NCI-H82 (cell line): ENCODE measurements at places on chromosomes 1 and 21.
A peak's percentile ranks its signal among the peaks of the same experiment; 100 is the strongest.

GRCh38 chr1:55618199-55618598 is 403.0 kb upstream of the USP24 start:
- no peak for DNase-seq

DNA sequence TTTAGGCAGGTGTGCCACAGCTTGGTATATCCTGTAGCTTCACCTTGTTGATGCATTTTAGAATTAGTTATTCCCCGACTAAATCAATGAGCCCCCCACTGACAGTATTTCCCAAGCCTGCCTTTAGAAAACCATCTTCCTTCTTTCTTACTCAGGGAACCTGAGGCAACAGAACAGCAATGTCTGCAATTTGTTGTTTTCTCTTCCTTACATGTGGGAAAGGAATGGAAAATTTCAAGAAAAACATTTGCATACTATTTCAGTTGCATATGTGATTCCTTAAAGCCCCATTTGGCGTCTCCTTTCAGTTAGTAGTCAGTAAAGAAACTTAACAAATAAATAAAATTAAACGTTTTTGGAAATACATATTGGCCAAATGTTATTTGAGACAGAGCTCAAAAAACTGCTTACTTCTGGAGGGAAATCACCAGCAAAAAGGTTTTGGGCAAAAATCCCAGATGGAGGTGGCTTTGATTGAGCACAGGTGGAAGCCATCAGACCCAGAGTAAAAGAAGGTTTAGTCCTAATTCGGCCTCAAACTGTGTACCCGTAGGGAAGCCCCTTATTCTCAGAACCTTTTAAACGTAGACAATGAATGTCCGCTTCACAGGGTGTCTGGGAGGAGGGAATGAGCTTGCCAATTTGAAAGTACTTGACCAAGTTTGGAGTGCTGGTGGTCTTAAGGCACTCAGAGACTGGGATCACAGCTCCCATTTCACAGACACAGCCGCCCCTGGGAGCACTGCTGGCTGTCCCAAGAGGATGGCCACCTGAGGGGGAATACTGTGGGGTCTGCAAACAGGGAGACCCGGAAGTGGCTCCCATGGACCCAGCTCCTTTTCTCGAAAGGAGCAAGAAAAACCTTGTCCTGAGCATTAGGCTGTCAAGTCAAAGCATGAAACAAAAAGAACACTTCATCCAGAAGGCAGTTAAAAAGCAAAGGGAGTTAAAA is 9.4 kb downstream of the LHX4 start:
- DNase-seq, result no peak

- peak; percentile 84 for DNase-seq
Measured at GRCh38 chr1:159821171-159821867, 5.4 kb upstream of the SLAMF8 start.

DNA sequence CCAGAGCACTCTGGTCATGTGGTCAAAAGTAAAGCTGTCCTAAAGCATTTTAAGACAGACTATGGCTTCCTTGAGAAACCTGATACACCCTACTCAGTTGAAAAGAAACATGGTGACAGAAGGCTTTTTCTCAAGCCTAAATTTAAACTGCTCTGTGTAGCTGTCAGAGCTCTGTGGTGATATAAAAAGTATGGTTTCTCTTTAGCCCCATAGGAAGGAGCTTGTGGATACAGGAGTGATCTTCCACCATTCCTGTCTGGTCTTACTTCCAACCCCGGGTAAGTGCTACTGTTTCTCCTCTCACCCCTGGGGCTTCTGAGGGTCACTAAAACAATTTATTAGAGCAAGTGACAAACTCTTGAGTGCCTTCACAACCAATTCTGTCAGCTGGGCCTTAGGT is 8.5 kb downstream of the TP53BP2 start:
- DNase-seq, result peak; percentile 49

DNA sequence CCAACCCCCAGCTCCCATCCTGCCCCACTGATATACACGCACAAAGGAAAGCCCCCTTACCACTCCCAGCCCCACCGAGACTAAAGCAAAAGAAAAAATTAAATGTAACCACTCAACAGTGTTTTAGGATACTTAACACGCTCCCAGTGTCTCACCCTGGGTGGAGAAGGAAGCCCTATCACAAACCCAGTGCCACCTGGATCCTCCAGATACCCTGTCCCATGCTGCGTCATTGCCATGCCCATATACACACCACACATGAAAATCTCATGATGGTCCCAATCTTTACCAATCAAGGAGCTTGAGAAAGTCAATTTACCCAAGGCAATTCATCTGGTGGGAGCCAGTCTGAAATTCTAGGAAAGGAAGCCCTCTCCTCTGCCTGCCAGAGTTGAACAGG is 11.2 kb downstream of the KIAA1614 start:
- DNase-seq, result no peak

DNA sequence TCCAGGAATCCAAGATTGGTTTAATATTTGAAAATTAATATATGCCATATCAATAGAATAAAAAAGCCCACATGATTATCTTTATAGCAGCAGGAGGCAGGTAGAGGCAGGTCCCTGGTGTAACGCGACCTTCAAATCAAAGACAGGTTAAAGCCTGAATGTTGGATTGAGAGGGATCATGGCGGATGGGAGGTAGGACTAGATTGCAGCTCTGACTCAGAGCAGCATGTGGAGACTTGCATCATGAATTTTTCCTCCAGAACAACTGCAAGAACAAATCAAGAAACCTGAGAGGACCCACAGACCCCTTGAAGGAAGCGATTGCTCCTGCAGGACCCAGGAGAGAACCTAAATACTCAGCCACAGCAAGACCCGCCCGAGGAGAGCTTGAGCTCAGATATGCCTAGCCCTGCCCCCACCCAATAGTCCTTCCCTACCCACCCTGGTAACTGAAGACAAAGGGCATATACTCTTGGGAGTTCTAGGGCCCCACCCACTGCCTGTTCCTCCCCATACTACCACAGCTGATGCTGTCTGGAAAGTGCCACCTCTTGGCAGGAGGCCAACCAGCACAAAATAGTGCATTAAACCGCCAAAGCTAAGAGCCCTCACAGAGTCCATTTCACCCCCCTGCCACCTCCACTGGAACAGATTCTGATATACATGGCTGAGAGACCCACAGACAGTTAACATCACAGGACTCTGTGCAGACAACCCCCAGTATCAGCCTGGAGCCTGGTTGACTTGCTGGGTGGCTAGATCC is 19.5 kb downstream of the S100B start:
- DNase-seq, result peak; percentile 46

GRCh38 chr1:230366504-230366915 is 59.6 kb downstream of the PGBD5 start:
- peak; percentile 90 for DNase-seq

DNA sequence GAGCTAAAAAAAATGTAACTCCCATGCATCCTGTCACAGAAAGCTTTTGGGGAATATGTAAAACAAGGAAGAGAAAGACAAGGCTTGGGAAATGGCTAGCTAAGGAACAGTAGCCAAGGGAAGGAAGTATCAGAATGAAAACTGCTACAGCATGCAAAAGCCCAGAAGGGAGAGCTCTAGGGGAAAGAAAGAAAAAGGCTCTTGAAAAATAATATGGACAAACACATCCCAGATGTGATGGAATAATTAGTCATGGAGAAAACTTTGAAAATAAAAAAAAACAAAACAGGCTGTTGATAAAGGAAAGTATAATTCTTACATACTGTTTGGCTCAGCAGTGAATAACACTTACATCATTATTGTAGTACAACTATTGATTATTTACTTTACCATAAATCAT is 47.9 kb upstream of the VCAM1 start:
- DNase-seq, result no peak

GRCh38 chr1:24315391-24315790 is 3.8 kb upstream of the GRHL3 start:
- no peak for DNase-seq

DNA sequence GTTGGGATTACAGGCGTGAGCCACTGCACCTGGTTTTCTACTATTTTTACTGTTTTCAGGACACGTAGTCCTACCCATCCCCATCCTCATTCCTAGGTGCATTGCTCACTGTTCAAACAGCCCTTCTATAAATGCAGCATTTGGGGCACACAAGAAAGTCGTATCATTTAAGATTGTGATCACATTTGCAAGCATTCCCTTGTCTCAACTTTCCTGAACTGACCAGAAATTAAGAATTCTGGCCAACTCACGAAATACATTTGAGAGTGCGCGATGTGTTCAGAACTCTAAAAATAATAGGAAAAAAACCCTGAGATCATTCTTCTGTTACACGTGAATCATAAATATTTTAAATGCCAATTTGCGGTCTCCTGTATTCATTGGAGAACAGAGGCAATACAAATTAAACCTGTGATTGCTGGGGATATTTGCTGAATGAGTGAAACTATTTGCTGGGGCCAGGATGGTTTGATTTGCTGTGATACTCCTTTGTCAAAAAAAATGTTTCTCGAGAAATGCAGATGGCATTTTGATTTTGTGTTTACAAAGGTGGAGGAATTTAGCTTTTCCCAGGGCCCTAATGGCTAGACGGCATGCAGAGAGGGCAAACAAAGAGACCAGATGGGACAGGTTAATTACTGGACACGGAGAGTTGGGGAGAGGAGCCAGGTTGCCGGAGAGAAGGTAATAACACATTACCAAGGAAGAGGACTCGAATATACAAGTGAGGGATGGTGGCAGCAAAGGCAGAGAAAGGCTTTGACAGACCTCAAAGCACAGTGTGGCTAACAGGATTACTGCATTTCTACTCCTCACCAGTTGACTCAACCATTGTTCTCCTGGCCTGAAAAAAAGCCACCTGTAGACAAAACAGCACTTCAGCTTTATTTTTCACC is 38.4 kb downstream of the STPG1 start:
- DNase-seq, result peak; percentile 86

GRCh38 chr1:116794804-116795481 is 40.7 kb downstream of the CD2 start:
- no peak for DNase-seq

DNA sequence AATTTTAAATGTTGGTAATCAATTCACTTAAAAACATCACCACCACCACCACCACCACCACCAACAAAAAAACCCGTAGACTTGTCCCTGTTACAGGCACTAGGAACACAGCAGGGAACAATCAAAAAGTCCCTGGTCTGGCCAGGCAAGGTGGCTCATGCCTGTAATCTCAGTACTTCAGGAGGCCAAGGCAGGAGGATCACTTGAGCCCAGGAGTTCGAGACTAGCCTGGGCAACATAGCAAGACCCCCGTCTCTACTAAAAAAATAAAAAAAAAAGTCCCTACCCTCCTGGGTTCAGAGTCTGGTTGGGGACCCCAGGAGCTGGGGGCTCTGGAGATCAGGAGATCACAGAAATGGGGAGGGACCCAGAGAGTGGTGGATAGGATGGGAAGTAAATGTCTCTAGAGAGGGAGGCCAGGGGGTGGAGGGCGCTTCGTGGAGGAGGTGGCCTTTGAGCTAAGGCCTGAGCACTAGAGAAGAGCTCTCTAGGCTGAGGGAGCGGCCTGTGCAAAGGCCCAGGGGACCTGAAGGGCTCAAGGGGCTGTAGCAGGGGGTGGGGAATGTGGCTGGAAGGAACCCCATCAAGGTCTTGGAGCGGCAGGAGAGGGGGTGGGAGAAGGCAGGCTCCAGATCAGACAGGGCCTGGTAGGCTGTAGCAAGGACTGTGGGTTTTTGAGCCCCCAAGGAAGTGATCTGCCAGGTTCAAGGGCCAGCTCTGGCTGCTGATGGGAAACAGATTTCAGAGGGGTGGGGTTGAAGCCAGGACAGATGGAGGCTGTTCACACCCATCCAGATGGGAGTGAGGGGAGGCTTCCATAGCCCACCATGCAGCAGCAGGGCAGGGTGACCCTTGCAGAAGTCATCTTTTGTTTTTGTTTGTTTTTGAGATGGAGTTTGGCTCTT is 24.8 kb upstream of the VPS13D start:
- DNase-seq, result no peak

- no peak for DNase-seq
Measured at GRCh38 chr1:47975302-47975921, 21.8 kb downstream of the TRABD2B start.

- DNase-seq, result no peak
Measured at GRCh38 chr1:152328801-152329391, 3.9 kb upstream of the FLG start.

DNA sequence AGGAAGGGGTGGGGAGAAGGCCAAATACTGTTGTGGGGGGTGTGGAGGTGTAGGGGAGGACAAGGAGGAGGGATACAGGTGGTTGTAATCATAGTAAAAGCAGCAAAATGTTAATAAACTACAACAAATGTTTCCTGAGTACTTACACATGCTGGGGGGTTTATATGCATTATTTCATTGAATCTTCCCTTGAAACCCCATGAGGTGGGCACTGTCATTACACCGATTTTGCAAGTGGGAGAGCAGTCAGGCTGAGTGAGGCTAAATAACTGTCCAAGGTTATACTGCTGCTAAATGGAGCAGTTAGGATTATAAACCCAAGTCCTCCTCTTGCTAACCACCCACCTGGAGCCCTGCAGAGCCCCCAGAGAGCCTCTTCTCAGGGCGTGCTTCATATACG is 14.4 kb upstream of the GRHL3 start:
- no peak for DNase-seq

GRCh38 chr21:46394595-46395104 is 64.0 kb upstream of the DIP2A start:
- DNase-seq, result no peak

DNA sequence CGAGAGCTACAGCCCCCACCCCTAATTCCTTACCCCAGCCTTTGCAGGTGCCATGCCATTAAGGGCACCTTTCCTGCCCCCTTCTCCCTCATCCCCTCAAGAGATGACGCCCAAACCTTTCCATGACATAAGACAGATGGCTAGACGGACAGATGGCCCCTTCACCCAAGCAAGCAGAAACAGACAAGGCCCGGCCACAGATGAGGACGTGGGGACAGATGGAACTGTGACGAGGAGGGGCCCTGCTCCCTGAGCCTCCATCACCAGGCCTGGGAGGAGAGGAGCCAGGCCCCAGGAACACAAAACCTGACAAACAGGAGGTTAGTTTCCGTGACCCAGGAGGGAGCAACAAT is 24.7 kb upstream of the PEF1 start:
- peak; percentile 95 for DNase-seq

DNA sequence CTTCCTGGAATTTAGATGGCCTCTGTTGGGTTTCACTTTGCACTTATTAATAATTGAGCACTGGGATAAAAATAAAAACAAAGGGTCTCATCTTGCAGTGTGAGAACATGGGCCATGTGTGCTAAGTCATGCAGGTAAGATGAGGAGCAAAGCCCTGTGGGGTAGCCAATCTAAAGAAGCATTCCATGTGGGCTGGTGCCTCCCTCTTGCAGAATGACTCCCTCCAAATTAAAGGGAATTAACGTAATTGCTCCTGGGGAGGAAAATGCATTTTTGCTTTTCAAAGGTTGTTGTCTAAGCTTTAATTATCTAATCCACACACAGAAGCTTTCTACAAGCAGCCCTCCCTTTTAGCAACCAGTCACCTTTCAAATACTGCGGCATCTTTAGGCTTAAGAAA is 69.8 kb downstream of the CDC14A start:
- no peak for DNase-seq

GRCh38 chr1:24727501-24728216 is 17.6 kb upstream of the CLIC4 start:
- DNase-seq, result no peak
